ENCODE measurements at places on chromosomes 4 and X. TPM values are rescaled to one million over a fixed set of nuclear protein-coding genes. Genes with fewer than 3 reads are reported as not detected.
A peak's percentile ranks its signal among the peaks of the same experiment; 100 is the strongest.

GRCh38 chr4:100875296-100876068 is 357.7 kb upstream of the EMCN start:
- H3K4me1 ChIP-seq, result no peaks in the 10 kb centered on the region
- no peak overlapping the region for H3K27ac ChIP-seq
- H3K36me3 ChIP-seq, result no peaks in the 10 kb centered on the region
- H3K4me3 ChIP-seq, result no peak overlapping the region
- no peak for DNase-seq
- H3K27me3 ChIP-seq, result no peaks in the 10 kb centered on the region

- no peaks in the 10 kb centered on the region for H3K36me3 ChIP-seq
- H3K4me3 ChIP-seq, result no peak overlapping the region
- no peaks in the 10 kb centered on the region for H3K27me3 ChIP-seq
- no peaks in the 10 kb centered on the region for H3K4me1 ChIP-seq
These were observed 684.6 kb downstream of the ARAP2 start for GRCh38 chr4:35559559-35560365.

DNA sequence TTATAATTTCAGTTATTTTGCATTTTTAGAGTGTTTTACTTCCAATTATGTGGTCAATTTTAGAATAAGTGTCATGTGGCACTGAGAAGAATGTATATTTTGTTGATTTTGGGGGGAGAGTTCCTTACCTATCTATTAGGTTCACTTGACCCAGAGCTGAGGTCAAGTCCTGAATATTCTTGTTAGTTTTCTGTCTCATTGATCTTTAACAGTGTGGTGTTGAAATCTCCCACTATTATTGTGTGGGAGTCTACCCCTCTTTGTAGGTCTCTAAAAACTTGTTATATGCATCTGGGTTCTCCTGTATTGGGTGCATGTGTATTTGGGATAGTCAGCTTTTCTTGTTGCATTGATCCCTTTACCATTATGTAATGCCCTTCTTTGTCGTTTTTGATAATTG is 127.0 kb upstream of the ZDHHC15 start:
- no peaks in the 10 kb centered on the region for H3K4me1 ChIP-seq
- no peak overlapping the region for H3K27ac ChIP-seq
- no peak for DNase-seq
- no peak overlapping the region for H3K4me3 ChIP-seq
- H3K27me3 ChIP-seq, result no peaks in the 10 kb centered on the region

DNA sequence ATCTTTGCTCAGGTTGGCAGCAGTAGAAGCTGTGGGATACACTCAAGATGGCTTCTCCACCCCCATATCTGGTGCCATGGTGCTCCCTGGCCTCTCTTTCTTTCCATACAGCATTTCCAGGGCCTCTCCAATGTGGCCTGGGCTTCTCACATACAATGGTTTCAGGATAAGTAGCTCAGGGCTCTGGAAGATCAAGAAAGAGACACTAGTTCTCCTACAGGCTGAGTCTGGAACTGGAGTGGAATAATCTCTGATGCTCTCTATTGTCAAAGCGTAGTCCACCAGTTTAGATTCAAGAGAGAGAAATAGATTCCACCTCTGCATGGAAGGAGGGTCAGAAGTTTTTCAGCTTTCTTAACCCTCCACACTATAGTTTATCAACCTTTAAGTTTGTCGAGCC is 138.2 kb upstream of the AADAT start:
- H3K36me3 ChIP-seq, result no peaks in the 10 kb centered on the region
- H3K27me3 ChIP-seq, result no peaks in the 10 kb centered on the region
- H3K4me1 ChIP-seq, result no peaks in the 10 kb centered on the region
- no peak overlapping the region for H3K27ac ChIP-seq

GRCh38 chr4:42641656-42642055 is 15.2 kb downstream of the ATP8A1 start:
- no peaks in the 10 kb centered on the region for H3K27me3 ChIP-seq
- H3K4me3 ChIP-seq, result no peak overlapping the region
- DNase-seq, result peak; percentile 31

DNA sequence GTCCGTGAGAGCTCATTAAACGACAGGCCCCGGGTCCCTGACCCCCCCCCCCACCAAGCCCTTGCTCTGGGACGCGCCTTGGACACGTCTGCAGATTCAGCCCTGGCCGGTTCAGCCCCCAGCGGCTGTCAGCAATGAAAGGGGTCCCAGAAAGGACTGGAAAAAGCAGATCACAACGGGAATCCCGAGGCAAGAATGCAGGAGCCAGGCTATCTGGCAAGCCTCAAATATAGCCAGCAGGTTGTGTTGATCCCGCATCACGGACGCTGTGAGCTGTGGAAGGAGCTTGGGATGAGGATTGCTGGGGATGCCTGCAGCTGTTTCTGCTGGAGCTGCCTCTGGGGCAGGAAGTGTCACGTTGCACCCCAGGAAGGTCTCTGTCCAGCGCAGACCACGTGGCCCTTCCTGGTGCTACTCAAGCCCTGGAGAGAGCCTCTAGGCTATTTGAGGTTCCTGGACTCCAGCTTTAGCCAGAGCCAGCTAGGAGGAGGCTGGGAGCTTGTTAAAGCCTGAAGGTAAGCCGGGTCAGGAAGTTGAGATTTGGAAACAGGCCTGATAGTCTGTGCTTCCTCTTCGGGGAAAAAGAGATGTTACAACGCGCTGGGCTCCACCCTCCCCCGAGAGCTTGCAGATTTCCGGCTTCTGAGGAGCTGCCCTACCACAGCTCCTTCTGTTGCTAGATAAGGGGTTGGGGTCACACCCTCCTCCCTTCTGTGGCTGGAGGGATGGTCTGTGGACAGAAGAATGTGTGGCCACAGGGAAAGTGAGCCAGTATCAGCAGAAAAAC is 19.3 kb upstream of the CSF2RA start:
- no peaks in the 10 kb centered on the region for H3K36me3 ChIP-seq
- H3K27me3 ChIP-seq, result no peaks in the 10 kb centered on the region
- H3K4me3 ChIP-seq, result peak overlapping the region; percentile 35
- peak overlapping the region; percentile 57 for H3K27ac ChIP-seq
- peaks cover 15% of the 10 kb centered on the region for H3K4me1 ChIP-seq

GRCh38 chr4:58843455-58843854 is 1733.3 kb upstream of the IGFBP7 start:
- H3K4me3 ChIP-seq, result no peak overlapping the region
- no peak for DNase-seq
- H3K27ac ChIP-seq, result no peak overlapping the region
- no peaks in the 10 kb centered on the region for H3K36me3 ChIP-seq
- no peaks in the 10 kb centered on the region for H3K4me1 ChIP-seq

DNA sequence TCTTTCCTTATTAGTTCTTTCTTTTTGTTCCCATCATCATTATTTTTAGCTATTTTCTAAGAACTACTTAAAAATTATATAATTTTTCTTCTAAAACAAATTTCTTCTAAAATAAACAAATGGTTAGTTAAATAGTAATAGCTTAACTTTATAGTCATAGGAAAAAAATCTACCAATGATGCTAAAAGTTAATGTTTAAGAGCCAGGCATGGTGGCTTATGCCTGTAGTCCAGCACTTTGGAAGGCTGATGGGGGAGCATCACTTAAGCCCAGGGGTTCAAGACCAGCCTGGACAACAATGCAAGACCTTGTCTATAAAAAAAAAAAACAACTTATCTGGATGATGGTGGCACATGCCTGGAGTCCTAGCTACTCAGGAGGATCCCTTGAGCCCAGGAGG is 127.1 kb upstream of the ANXA3 start:
- no peak for DNase-seq
- no peaks in the 10 kb centered on the region for H3K36me3 ChIP-seq
- H3K27ac ChIP-seq, result no peak overlapping the region
- H3K4me3 ChIP-seq, result no peak overlapping the region
- H3K4me1 ChIP-seq, result no peaks in the 10 kb centered on the region

DNA sequence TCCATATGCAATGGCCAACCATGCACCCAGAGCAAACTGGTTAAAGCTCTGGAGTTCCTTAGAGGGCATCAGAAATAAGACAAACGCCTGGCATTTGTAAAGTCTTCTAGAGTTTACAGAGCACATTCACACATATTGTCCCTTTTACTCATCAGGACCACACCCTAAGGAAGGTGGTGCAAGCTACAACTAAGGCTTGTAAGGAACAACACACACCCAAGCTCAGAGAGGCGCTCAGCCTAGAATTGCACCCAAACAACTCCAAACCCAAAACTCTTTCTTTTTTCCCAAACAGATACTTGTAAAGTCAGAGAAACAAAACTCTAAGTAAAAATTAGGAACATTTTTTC is 46.1 kb downstream of the SMPX start:
- H3K27ac ChIP-seq, result no peak overlapping the region
- H3K36me3 ChIP-seq, result no peaks in the 10 kb centered on the region
- no peak overlapping the region for H3K4me3 ChIP-seq
- H3K4me1 ChIP-seq, result no peaks in the 10 kb centered on the region
- no peaks in the 10 kb centered on the region for H3K27me3 ChIP-seq

BRS3 gene
- 0.05 TPM for total RNA-seq

SSX7 gene
- total RNA-seq, result not detected

CXorf49 gene
- total RNA-seq, result 2.2 TPM

MAGEA11 gene
- 0.05 TPM for total RNA-seq

CT47B1 gene
- total RNA-seq, result not detected

CD99 gene
- 527 TPM for total RNA-seq

LIMCH1 gene
- total RNA-seq, result 13.8 TPM

RNF128 gene
- 0.90 TPM for total RNA-seq

POF1B gene
- 0.14 TPM for total RNA-seq

DNAAF6 gene
- 0.05 TPM for total RNA-seq

SMIM14 gene
- 13.0 TPM for total RNA-seq

POLN gene
- total RNA-seq, result 1.1 TPM

SOX3 gene
- total RNA-seq, result 0.05 TPM

Data from thymus (tissue), 14 donors.